ENCODE measurements at places on chromosomes 4 and X.

- no peak for DNase-seq
These were observed 1579.3 kb downstream of the C4orf33 start for GRCh38 chr4:130675266-130675665.

- DNase-seq, result no peak
These were observed 1036.2 kb upstream of the GRID2 start for GRCh38 chr4:91267543-91267942.

GRCh38 chr4:5720980-5721379 lies 10.0 kb downstream of the EVC start:
- DNase-seq, result no peak

DNA sequence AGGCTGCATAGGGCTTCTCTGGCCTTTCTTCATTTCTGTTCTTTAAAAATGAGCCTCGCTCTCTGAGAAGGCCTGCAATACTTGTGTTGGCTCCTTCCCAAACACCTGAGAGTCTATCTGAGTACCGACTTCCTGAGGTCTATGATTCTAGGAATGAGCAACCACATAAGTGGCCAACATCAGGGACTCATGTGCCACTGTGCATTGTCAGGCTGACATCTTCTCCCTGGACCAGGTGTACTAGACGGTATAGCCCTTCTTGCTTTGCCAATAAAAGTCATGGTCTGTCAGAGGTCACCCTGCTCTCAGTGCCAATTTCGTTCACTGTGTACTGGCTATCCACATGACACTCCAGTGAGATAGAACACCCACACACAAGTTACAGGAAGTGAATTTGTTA lies 67.4 kb upstream of the EPHA5 start:
- DNase-seq, result no peak

GRCh38 chr4:122542411-122543236 lies 78.2 kb downstream of the IL21 start:
- no peak for DNase-seq

DNA sequence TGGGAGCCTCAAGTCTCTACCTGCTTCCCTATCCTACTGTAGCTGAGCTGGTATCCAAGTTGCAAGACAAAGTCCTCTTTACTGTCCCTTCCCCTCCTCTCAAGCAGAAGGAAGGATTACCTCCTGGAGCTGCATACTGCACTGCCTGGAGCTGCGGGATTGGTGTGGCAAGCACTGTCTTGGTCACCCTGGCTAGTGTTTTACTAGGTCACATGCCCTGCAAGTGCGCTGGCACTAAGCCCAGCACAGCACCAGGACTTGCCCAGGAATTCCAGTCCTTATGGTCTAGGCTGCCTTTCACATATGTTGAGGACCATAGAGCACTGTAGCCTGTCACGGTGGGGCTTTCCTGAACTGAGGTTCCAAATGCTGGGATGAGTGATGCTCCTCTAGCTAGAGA lies 227.3 kb upstream of the ZC4H2 start:
- no peak for DNase-seq

- no peak for DNase-seq
These were observed 57.9 kb upstream of the PDHA1 start for GRCh38 chrX:19285857-19286256.

- DNase-seq, result no peak
These were observed 1.5 kb downstream of the ZNF182 start for GRCh38 chrX:48002319-48002718.

GRCh38 chr4:3708103-3708510 lies 58.1 kb upstream of the ADRA2C start:
- DNase-seq, result no peak

DNA sequence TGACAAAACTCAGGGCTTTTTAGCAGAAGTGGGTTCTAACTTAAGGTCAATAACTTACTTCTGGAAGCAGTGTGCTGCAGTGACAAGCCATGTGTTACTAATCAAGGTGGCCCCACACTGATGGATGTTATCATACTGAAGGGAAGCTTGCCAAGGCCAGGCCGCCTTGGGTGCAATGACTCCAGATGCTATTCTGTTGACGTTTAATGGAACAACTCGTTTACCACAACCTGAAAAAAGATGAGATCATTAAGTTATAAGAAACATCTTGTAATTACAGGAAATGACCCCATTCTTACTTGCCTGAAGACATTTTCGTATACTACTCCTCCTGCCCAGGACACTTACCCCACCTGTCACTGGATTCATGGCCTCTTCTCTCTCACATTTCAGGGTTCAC lies 38.9 kb upstream of the TMPRSS11D start:
- DNase-seq, result no peak

DNA sequence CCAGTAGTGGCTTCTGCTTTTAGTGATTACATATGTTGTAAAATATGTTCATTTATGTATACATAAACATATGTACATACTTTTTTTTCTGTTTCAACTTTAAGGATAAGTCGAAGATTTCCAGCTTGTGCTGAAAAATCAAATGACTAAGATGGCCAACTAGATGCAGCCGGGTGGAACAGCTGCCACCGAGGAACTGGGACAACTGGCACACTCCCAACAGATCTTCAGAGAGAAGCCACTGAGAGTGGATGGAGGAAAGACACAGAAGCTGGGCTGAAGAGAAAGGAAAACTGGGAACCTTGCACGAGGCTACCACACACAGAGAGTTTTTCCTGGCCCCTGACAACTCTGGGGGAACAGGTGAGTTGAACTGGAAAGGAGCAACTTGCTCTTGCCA lies 207.5 kb downstream of the FAM47B start:
- DNase-seq, result no peak

DNA sequence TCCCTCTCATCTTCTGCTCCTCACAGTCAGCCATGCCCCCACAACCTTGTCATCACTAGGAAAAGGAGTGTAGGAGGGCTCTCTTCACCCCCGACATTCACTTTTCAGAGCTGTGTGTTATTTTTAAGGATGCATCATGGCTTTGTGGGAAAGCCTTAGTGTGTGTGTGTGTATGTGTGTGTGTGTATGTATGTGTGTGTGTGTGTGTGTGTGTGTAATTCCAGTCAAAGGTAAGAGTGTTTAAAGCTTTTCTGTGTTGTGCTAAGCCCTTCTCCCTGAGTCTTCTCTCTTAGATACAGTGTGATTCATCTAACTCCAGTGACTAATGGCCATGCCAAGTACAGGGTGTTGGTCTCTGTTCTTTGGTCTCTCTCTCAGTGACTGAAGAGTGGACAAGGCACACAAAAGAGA lies 76.6 kb downstream of the CHIC2 start:
- no peak for DNase-seq

- no peak for DNase-seq
These were observed 55.3 kb downstream of the TMPRSS11F start for GRCh38 chr4:68074397-68074796.

DNA sequence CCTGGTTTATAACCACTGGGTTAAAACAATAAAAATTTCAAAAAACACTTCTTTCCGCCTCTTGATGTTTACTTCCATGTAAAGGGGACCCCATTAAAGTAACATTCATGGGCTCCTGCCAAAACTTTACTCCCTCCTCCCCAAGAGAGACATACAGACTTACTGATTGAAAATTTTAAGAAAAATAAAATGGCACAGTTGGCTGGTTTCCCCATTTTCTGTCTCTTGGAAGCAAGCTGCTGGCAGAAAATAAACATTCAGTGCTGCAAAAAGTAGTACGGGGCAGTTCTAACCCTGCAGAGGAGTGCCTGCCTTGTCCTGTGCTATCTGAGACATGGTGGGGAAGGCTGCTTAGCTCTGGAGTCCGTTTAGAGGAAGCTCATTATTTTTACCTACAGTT lies 187.3 kb upstream of the INTU start:
- DNase-seq, result no peak

DNA sequence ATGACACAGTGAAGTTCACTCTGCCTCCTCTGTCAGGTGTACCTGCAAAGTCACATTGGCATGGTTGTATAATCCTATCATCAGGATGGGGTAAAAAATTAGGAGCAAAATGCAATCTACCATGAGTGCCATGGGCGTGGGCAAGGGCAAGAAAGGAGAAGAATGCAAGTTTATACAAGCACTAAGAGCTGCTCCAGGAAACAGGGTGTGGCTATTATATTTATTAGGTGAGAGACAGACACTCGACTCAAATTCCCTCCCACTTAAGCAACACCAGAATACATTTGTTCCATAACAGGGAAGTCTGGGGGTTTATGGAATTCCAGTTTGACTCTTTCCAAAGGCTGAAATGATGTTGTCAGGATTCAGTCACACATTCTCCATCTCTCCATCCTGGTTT lies 378.8 kb downstream of the BCOR start:
- DNase-seq, result no peak

DNA sequence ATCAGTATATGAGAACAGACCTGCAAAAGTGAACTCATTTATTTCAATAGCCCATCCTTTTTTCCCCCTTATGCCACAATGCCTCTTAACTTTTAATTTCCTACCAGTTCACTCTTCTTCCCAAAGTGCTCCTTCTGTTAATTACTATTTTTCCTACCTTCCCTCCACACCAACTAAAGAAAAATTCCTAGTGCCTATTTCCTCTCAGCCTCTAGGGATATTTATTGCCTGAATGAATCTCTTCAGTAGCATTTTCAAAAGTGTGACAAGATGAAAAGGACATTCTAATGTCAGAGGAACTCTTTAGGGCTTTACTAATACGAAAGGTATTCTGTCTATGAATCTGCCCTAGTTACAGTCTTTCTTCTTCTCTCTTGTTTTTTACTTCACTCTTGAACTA lies 181.1 kb upstream of the SPRY1 start:
- DNase-seq, result no peak

- DNase-seq, result no peak
These were observed 92.2 kb upstream of the MAML3 start for GRCh38 chr4:140246216-140246615.

- no peak for DNase-seq
These were observed 226.2 kb downstream of the PALLD start for GRCh38 chr4:168723020-168723419.

- peak; percentile 68 for DNase-seq
These were observed at the start of gene SH3D19 for GRCh38 chr4:151325111-151325948. TSS of gene SH3D19 (minus strand) at chr4:151325605. CDS start at chr4:151325352, 253 bp downstream.

DNA sequence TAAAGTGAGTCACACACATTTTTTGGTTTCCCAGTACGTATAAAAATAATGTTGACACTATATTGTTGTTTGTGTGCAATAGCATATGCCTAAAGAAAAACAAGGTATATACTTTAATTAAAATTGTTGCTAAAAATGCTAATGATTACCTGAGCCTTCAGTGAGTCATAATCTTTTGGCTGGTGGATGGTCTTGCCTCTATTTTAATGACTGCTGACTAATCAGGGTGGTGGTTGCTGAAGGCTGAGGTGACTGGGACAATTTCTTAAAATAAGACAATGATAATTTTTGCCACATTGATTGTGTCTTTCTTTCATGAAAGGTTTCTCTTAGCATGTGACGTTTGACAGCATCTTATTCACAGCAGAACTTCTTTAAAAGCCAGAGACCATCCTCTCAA lies 21.0 kb upstream of the ANXA10 start:
- no peak for DNase-seq

DNA sequence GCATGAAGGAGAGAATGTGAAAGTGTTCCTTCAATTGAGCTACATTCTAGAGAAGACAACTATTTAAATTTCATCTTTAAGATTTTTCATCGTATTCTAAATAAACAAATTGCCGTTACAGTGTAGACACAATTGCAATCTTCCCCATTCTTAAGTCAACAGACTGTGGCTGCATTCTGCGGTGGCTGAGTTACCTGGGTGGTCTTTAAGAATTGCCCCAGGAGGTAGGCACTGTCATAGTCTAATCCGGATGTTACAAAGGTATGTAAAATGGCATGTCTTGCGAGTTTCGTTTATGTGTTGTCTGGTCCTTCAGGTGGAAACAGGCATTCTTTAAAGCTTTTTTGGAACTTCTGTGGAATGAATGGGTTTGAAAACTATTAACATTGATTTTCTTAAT lies 586.1 kb upstream of the PITX2 start:
- no peak for DNase-seq

GRCh38 chr4:80081566-80081965 lies 8.5 kb upstream of the ANTXR2 start:
- no peak for DNase-seq

GRCh38 chr4:138348055-138348454 lies 105.9 kb upstream of the SLC7A11 start:
- no peak for DNase-seq

- no peak for DNase-seq
These were observed 70.8 kb downstream of the PPARGC1A start for GRCh38 chr4:23819041-23819511.

Data from D341Med (cell line).